Stimulated activated CD8-positive, alpha-beta memory T cell treated with anti-CD3 and anti-CD28 coated beads, Interleukin-7, amount 100 ng/mL, for 4 hours (primary cell): ENCODE measurements at places on chromosomes 4 and X.

DNA sequence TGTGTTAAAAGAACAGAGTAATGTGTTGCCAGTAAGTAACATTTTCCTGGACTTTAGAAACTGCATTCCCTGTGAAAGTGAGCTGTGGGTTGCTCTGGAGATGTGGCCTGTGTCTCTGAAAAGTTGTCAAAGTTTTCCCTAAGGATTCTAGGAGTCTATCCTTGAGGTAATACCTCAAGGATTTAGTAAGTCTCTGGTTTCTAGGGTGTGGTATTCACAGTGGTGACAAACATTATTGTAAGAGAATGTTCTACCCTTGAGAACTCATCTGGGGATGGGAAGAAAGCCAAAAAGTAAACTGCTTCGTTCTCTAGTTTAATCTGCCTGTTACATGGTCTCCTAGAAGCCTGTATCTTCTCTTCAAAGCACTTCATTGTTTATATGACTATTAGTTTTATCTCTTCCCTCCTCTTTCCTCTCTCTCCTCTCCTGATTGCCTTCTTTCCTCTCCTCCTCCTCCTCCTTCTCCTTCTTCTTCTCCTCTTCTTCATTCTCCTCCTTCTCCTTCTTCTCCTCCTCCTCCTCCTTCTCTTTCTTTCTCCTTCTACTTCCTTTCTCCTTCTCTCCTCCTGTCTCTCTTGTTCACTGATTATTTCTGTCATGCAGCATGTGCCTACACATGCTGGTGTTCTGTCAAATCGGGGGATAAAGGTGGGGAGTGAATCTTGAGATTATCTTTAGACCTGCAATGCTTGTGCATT lies 321.3 kb downstream of the PTTG2 start:
- DNase-seq, result no peak

- no peak for DNase-seq
Measured at GRCh38 chr4:142088906-142089305, 452.5 kb downstream of the IL15 start.

GRCh38 chr4:84697159-84697558 lies 114.2 kb downstream of the CDS1 start:
- no peak for DNase-seq

DNA sequence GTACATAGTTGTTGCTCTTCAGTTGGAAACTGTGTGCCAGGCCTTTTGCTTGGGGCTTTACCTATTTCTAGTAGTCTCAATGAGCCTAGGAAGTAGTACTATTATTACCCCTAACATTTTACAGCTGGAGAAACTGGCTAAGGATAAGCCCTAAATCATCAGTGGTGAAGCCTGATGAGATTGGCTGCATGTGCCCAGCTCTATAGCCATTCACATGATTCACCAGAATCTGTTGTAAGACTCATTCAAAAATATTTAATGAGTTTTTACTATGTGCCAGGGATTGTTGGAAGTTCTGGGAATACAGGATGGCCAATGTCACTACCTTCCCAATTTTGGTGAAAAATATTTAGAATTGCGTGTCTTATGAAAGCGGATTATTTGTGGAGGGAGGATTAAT lies 2.8 kb downstream of the KIT start:
- DNase-seq, result no peak

GRCh38 chr4:8345946-8346814 lies 76.6 kb downstream of the HTRA3 start:
- no peak for DNase-seq

- DNase-seq, result no peak
Measured at GRCh38 chr4:180664766-180665368, 1578.3 kb upstream of the TENM3 start.

DNA sequence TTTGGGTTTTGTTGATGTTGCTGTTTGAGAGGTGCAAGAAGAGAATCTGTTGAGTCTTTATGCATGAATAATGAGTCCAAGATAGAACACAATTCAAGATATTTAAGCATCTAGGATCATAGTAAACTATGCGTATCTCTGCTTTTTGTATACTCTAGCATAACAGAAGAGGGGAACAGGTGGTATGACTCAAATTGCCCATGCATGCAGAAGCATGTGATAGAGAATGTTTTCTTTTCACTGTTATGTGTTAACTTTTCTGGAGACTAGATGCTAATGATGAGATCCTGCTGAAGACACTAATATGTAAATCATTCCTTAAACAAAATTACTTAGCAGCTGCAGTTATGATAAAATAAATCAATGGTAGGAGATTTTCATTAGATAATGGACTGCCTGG lies 165.3 kb upstream of the FTHL17 start:
- DNase-seq, result no peak

- no peak for DNase-seq
Measured at GRCh38 chr4:52658641-52659000, 480 bp downstream of the USP46 start.

- no peak for DNase-seq
Measured at GRCh38 chrX:149374751-149375150, 130.4 kb downstream of the IDS start.

- DNase-seq, result no peak
Measured at GRCh38 chr4:70996018-70996360, 2.5 kb downstream of the DCK start.

GRCh38 chrX:16931371-16931770 lies 15.1 kb upstream of the REPS2 start:
- no peak for DNase-seq
